Foreskin keratinocyte (primary cell): ENCODE measurements at places on chromosomes 5 and 9. TPM values are rescaled to one million over a fixed set of nuclear protein-coding genes. Genes with fewer than 3 reads are reported as not detected.

- no peak for DNase-seq
Observed at GRCh38 chr5:38373743-38374142, 115.4 kb downstream of the EGFLAM start.

MSX2 gene
- total RNA-seq, result 2.8 and 4.0 TPM in 2 replicates

MAMDC4 gene
- 3.5 and 3.7 TPM in 2 replicates for total RNA-seq

- no peak for DNase-seq
Observed at GRCh38 chr9:78788101-78788500, 491.2 kb downstream of the PSAT1 start.

CCDC152 gene
- 2.0 and 2.8 TPM in 2 replicates for total RNA-seq

DNA sequence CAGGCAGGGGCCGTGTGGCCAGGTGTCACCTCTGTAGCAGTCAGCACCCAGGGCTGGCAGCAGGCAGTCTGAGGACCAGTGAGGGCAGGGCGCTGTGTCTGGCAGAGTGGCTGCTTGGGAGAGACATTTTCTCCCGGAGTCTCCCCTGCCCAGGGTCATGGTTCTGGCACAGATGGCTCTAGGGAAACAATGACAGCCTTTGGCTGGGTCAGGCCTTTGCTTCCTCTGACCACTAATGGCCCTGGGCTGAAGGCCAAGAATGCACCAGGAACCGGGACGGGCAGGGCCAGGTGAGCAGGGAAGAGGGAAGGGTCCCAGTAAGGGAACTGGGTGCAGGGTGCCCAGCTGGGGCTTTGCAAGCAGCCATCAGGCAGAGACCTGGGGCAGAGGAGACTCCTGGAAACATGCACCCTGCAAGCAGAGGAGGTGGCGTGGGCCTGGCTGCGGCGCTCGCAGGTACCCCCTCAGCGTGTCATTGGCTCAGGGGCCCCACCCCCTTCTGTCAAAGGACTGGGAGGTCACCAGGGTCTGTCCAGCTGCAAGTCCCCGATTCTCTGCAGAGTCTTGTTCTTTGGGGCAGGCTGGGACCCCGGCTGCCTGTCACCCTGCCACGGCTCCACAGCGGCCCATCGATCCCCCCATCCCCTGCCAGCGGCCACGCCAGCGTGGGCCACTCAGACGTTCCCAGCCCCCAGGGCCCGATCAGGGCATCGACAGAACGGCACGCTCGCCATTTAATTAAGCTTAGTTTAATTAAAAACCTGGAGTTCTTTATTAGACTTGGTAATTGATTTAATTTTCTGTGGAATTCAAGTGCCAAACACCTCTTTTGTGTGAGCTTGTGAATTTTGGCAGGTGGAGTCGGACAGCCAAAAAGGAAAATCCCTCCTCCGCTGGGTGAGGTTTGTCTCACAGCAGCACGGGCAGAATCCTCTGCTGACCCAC is 18.9 kb upstream of the TMEM250 start:
- no peak for DNase-seq
